Cortex of kidney (tissue), 1 donor: ENCODE measurements at places on chromosomes 5 and 9.

DNA sequence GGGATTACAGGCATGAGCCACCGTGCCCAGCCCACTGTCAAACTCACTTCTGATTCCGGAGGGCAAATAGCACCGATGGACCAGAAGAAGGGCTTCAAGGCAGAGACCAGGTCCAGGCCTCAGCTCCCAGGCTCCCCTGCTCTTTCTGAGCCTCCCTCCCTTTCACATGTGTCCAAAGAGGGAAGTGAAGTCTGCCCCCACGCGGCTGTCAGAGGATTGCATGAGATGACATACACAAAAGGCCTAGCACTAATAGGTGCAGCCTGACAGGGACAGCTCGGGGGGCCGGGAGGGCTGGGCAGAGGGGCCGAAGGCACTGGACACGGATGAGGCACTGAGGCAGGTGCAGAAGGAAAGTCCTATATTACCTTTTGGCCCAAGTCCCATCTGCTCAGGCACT is 16.1 kb downstream of the FBP1 start:
- DNase-seq = no peak

- DNase-seq = no peak
Observed at GRCh38 chr9:12801663-12802062, 26.8 kb downstream of the LURAP1L start.

DNA sequence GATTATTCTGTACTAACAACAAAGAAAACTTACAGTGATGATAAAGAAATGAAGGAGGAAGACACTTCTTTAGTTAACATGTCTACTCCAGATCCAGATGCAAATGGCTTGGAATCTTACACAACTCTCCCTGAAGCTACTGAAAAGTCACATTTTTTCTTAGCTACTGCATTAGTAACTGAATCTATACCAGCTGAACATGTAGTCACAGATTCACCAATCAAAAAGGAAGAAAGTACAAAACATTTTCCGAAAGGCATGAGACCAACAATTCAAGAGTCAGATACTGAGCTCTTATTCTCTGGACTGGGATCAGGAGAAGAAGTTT is 67.9 kb downstream of the VCAN start:
- no peak for DNase-seq

DNA sequence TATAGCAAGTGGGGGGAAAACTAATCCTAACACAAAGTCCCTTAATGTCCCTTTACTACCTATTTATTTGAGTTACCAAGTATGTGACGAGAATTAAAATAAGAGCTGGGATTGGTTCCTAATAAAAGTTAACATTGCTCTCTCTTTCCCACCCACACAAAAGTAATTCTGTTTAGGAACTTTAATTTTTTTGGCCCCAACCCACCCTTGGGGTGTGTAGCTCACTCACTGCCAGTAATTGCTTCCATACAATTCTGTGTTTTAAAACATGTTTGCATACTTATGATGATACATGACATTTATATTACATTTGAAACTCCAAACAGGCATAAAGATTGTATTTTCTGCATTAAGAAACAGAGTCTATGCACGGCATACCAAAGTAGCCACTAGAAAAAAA is 106.5 kb downstream of the BNC2 start:
- no peak for DNase-seq

GRCh38 chr9:108956631-108957026 is 22.4 kb downstream of the ABITRAM start:
- no peak for DNase-seq

- no peak for DNase-seq
Observed at GRCh38 chr9:120151806-120152205, 428.2 kb downstream of the CDK5RAP2 start.

DNA sequence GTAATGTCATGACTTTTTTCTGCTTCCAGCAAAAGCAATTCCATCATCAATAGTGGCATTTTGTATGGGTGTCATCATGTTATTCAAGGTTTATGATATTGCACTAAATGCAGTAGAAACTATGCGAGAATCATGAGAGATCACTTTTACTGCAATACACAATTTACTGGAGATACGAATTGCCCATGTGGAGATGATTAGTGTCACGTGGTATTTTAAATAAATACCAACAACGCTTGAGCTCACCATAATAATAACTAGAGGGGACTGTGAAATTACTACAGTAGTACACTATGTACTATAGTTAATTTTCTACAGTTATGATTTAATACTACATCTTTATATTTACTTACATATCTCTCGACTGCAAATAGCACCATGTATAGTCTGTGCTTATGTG is 49.7 kb downstream of the FAM174A start:
- no peak for DNase-seq

- DNase-seq = no peak
Observed at GRCh38 chr5:145450286-145450885, 384.8 kb downstream of the PRELID2 start.

DNA sequence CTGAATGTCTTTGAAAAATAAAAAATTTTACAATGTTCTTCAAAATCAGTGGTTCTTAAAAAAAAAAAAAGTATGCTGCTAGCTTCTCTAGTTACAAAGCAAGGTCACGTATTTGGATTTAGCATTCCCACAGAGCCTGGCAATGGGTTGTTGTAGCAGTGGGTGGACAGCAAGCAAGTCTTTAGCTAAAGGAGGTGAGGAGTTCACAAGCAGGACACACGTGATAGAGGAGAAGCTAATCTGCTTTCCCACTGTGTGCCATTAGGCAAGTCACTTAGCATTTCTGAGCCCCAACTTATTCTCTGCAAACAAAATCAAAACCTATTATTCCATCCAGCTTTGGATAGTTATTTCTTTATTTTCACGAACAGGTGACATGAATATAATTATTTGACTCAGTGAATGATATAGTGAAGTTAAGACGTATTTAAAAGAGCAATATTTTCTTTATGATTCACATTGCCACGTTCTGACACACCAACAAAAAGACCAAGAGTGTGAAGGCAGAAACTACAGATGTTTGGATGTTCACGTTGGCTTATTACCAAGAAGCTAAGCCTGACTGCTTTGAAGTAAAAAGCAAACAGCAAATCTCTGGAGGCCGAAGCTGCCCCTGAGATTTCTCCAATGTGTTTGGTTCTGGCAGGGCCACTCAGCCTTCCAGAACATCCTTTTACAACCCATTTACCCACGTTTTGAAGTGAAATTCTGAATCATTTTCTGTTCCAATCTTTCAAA is 612.1 kb upstream of the CDH6 start:
- DNase-seq = no peak

DNA sequence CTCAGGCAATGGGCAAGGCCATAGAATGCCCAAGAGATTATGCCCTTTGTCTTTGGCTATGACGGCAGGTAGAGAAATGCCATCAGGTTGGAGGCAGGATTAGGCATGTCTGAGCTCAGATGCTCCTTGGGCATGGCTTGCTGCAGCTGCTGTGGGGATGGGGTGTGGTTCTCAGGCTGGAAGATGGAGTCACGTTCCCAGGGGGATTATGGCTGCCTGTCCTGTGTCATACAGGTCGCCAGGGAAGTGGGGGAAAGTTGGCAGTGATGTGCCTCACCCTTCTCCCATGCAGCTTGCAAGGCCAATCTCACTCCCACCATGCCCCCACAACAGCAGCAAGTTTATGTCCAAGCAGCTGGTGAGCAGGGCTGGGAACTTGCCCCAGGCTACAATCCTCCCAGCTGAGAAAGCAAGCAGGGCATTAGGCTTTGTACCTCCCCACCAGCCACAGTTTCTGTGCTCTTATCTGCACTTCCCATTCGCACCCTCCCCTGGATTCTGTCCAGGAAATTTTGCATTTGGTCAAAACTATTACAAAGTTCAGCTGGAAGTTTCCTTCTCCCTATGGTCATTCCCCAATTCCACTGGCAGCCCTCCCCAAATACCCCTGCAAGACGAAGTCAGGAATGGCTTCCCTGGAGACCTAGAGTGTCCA is 1788.0 kb upstream of the NUDT12 start:
- DNase-seq = no peak

GRCh38 chr5:219991-220390 is 1.9 kb downstream of the SDHA start:
- no peak for DNase-seq

- DNase-seq = no peak
Observed at GRCh38 chr5:131450941-131451340, 184.1 kb downstream of the RAPGEF6 start.

- no peak for DNase-seq
Observed at GRCh38 chr5:175690586-175690985, 32.7 kb downstream of the HRH2 start.

DNA sequence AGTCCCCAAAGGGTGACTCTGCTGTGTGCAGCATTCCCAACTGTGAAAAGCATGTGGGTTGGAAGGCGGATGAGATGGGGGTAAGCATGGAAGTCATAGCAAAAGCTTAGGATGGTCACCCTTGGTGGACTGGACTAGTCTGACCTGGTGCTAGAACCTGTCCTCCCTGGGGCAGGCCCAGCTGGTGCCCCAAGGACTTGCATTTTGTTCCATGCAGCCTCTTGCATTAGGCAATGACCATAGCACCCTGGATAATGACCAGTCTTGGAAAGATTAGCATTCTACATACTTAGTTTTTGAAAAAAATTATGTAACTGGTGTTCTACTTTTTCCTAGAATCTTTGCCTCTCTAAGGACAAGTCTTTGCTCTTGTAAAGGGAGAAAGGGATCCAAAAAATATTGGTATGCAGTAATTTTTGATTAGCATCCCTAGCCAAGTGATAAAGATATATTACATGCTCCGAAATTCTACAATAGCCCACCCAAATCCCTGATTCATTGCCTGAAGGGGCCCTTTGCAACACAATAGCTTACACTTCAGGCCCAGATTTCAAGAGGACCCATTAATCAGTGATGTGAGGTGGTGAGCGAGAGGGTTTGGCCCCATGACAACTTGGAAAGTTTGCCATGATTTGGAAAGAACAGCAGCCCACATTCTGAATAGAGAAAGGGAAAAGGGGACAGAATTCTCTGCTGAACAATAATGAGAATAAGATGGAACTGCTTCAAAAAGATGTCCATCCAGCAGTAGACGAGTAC is 93.3 kb upstream of the CD180 start:
- DNase-seq = no peak

DNA sequence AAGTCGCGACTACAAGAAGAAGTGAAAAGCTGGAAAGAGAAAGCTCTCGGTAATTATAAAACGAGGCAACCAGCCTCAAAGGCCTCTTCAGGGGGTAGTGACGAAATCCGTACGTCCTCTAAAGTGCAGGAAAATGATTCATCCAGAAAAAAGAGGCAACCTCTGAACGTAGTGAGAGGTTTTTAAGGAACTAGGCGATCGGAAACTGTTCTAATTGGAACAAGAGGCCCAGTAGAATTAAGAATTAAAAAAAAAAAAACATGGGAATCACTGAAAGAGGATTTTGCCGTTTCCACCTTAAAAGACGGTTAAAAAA is 1.0 kb downstream of the CSNK1A1 start:
- no peak for DNase-seq

DNA sequence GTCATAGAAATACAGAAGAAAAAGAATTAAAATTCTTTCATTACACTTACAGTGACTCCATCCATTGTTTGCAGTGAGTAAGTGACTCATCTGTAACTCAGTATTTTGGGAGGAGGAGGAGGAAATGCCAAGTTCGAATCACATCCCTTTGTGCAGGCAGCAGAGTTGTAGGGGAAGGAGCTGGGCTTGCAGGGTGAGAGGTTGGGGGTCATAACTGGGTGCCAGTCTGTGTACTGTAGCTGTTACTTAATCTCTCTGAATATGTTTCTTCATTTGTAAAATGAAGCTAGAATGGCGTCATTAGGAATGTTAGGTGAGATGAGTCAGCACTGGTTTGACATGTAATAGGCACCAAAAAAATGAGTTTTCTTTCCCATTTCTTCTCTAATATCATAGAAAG is 235.7 kb upstream of the ADAMTSL1 start:
- DNase-seq = no peak

GRCh38 chr9:80410106-80410505 is 838.3 kb downstream of the TLE4 start:
- DNase-seq = no peak

DNA sequence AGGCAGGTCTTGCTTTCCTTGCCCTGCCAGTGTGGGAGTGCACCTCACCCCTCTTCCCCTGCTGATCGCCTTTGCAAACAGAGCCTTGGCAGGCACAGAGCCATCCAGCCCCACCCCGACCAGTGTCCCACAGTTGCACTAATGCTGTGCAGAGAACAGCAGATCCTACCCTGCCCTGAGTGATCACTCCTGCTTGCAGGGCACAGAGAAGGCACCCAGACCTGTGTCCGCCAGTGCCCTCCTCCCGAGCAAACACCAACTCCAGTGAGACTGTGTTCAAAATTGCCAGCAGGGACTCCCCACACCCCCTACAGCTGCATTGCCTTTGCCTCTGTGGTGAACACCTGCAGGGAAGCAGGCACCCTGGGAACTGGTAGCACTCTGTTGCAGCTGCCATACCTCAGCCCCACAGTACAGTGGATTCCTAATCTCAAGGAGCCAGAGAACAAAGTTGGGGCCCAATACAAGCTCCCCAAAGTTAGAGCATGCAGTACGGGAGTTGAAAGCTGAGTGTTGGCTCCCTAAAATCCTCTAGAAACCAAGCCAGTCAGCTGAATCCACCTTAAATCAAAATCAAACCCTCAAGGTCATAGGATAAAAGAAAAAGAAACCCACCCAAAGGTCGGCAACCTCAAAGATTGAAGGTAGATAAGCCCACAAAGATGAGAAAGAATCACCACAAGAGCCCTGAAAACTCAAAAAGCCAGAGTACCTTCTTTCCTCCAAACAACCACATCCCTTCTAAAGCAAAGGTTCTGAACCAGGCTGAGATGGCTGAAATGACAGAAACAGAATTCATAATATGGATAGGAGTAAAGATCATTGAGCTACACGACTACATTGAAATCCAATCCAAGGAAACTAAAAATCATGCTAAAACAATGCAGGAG is 92.9 kb upstream of the PIK3R1 start:
- no peak for DNase-seq

- no peak for DNase-seq
Observed at GRCh38 chr9:77965445-77966123, 66.0 kb downstream of the GNAQ start.

DNA sequence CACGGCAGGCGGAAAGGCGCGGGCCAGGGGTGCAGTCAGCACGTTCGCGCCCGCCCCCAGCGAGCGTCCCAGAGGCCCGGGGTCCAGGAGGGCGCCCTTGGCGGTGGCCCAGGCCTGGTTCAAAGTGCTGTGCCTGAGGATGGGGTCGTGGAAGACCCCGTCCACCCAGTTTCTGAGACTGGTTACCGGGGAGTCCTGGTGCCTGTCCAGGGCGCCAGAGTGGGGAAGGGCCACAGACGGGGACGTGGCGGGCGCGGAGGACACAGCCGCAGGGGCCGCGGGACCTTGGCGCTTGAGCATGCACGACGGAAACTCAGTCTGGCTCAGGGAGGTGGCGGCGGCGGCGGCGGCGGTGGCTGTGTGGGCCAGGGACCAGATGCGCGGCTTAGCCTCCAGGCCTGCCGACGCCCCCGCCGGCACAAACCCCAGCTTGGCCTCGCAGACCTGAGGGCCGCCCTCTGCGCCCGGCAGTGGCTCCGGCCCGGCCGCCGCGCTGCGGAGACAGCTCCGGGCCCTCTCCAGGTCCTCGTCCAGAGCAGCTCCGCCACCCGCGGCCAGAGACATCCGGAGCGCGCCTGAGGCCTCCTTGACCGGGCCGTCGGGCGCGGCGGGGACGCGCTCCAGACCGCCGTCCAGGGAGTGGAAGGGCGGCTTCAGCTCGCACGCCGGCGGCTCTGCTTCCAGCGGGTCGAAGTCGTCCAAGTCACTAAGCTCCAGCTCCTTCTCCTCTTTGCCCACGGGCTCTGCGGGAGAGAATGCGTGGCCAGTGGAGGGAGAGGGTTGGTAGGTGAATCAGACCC is 4.5 kb downstream of the IRX4 start:
- DNase-seq = no peak
